Skin of body (tissue), 3 donors: ENCODE measurements at places on chromosomes 3 and 15. TPM values are rescaled to one million over a fixed set of nuclear protein-coding genes. Genes with fewer than 3 reads are reported as not detected.

GRCh38 chr3:167318996-167319615 lies 61.0 kb downstream of the ZBBX start:
- DNase-seq, result no peak

DNA sequence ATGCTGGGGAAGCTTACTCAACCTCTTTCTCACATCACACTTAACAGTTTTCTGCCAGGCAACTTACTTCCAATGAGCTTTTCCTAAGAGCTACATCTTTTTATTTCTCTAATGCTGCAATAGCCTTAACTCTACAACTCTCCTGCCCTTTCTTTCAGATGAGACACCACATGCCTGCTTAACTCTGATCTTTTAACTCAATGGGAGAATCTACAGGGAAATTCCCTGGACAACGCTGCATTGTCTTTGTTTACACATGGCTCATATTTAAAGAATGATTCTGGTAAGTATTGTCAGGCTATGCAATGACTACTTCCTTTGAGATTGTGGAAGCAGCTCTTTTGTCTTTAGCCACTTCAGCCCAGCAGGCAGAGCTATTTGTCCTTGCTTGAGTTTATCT lies 353.1 kb upstream of the BCHE start:
- no peak for DNase-seq

DNA sequence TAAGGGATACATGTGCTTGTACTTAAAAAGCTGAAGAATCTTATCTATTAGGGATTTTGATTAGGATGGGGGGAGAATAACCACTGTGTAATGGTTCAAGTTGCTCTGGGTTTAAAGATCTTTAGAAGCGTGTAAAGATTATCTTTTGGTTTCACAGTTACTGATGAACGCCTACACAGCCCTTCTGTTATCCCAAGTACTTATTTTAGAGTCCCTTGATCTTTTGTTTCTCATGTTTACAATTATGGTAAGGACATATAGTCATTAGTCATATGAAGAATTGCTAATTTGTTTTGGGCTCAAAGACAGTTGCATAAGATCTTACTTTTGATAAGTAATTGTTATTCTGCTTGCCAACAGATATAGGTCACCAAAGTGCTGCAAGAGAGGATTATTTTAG lies 160.1 kb downstream of the PLCL2 start:
- DNase-seq, result no peak

DNA sequence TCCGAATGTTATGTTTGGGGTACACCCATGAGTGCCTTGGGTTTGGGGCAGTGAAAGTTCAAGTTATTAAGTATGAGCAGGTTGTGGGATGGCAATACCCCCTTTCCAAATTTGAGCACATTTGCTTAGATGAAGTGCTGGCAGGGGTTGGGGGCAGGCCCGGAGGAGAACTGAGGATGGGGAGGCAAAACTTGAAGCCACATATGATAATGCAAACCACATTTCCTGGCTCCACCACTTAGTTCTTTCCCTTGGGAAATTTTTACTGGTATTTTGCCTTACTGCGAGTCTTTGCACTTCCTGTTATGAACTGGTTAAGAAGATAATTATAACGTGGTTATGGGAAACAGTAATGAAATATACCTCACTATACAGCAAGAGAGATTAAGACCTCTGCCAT lies 336.0 kb upstream of the ONECUT1 start:
- DNase-seq, result no peak

The CATSPER2 gene
- total RNA-seq, result 1.8 TPM

DNA sequence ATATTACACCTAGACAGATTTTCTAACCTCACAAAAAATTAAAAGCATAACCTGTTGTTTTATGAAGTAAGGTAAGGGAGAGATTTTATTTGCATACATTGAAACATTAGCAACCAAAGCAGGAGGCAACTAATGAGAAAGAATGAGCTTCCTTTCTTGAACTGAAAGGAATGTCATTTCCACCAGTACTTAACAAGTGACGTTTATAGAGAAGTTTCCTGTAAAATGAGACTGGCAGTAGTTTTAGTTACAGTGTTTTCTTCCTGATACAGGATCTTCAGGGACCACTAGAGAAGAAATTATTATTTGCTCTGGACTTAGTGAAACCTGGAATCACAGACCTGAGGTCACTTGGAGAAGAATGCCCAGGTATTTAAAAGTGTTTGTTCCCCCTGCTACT lies 27.4 kb upstream of the FRMD5 start:
- no peak for DNase-seq

DNA sequence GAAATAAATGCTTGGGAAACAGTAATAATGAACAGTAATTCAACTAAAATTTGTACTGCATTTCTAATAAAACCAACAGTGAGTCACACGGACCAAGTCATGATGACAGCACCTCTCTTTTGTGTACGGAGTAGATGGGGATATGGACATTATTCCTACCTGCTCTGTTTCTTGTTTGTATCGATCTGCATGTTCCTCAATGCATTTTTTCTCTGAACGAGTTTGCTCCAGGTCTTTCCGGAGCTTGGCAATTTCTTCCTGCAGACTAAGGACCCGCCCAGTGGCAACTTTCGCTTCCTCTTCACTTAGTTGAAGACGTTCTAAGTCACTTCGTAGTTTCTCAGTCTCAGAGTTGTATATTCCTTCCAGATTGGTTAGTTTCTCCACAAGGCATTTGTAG lies 74.4 kb upstream of the MYO5C start:
- no peak for DNase-seq

DNA sequence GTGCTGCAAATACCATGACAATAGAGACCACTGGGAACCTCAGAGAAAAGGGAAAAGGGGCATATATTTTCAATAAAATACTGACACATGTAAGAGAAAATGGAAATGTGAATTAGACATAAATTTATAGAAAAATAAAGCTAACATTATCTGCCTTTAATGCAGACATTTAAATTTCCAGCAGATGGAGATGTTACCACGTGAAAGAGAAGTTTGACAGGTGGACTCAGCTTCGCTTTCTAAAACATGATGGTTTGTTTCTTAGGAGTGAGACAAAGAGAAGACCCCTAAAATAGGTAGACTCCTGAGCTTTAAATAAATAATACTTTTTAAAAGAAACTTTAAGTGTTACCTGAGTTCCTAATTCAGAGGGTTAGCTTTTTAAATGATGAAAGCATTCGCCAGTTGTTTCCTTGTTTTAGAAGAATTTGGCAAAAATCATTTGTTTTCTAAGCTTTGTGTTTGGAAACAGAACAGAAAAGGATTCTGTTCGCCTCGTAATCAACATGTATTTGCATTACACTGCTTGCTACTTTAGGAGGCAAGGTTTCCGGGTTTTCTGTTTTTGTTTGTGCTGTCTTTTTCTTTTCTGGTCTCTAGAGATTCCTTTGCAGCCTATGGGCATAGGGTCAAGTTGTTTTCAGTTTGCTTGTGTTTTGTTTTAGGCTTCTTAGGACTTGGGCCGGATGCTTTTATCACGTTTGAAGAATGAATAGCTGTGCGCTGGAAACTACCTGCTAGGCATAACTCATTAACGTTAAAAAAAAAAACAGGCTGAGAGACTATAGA lies 271.4 kb downstream of the THSD4 start:
- peak; percentile 28 for DNase-seq

DNA sequence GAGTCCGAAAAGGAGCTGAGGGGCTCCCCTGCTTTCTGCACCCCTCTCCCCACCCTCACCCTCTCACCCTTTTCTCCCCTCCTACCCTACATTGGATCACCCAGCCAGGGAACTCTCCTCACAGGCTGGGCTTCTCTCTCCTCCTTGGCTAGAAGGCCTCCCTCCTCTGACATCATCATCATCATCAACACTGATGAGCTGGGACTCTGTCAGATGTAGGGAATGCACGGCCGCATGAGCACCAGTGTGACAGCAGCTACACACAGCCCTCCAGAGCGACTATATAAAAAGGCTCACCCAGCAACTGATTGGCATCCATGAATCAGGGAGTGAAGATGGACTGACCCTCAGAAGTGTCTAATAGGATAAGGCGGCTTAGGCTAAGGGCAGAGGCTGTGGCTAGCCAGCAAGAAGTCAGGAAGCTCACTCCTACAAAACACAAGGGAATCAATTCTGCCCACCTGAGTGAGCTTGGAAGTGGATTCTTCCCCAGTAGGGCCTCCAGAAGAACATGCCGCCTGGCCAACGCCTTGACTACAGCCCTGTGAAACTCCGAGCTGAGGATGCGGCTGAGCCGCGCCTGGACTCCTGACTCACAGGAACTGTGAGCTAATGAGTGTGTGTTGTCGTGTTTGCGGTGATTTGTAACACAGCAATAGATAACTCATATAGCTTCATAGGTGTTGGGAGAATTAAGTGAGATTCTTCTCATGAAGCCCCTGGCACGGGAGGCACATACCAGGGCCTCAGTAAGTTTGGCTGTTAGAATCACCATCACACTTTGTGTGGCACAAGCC lies 147.6 kb downstream of the FAM43A start:
- DNase-seq, result no peak

GRCh38 chr3:78317774-78318173 lies 1277.9 kb downstream of the ROBO2 start:
- no peak for DNase-seq

DNA sequence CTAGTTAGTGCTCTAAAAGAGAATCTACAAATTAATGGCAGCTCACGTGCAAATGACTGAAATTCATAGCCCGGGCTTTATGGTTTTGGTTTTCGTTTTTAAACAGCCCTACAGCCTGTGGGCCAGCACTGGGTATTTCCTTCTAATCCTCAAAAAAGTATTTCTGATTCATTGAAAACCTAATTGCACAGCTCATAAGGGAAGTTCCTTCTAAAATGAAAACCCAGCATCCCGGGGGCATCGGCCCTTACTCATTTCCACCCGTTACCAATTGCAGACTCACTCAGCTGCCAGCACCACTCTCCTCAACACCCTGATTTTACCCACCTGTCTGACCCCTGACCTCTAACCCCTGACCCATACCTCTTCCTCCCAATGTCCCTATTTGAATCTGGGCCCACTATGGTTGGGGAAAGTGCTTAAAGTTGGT lies 59.5 kb upstream of the ZNF148 start:
- DNase-seq, result no peak

- DNase-seq, result no peak
Measured at GRCh38 chr3:52978109-52978754, 67.6 kb downstream of the SFMBT1 start.
